Activated T-cell treated with anti-CD3 and anti-CD28 coated beads, Interleukin-2, amount 50 U/mL, for 72 hours (primary cell): ENCODE measurements at places on chromosomes 5 and 9.

- no peak for DNase-seq
Measured at GRCh38 chr9:69466151-69466550, 141.1 kb downstream of the ENTREP1 start.

- no peak for DNase-seq
Measured at GRCh38 chr9:99852617-99853016, 30.9 kb downstream of the NR4A3 start.

DNA sequence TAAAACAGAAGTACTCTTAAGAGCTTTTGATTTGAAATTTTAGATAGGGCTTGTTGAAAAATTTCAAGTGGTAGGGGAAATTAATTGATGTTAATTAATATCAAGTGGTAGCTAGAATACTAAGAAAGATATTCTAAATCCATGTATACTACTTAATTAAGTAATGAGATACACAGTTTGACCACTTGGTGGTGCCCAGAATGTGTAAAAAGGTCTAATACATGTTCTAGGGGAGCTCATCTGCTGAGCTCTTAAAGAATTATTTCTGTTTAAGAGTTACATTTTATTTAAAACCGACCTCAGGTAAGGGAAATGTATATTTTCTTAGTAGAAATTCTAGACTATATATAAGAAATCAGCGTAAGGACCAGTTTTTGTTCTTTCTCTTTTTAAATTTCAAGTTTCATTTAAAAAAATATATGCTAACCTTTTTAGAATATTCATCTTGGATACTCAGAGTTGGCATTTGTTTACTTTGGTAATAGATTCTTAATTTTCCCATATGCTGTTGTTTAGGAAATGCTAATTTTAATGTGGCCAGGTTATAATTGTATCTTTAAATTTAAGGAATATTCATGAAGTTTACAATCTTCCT lies 61.5 kb downstream of the LNPEP start:
- DNase-seq: peak; percentile 8

- peak; percentile 81 for DNase-seq
Measured at GRCh38 chr5:87267574-87268125, at the start of gene RASA1. Gene RASA1, plus strand, starts transcription at chr5:87267883. Its CDS starts 569 bp downstream, at chr5:87268452.

DNA sequence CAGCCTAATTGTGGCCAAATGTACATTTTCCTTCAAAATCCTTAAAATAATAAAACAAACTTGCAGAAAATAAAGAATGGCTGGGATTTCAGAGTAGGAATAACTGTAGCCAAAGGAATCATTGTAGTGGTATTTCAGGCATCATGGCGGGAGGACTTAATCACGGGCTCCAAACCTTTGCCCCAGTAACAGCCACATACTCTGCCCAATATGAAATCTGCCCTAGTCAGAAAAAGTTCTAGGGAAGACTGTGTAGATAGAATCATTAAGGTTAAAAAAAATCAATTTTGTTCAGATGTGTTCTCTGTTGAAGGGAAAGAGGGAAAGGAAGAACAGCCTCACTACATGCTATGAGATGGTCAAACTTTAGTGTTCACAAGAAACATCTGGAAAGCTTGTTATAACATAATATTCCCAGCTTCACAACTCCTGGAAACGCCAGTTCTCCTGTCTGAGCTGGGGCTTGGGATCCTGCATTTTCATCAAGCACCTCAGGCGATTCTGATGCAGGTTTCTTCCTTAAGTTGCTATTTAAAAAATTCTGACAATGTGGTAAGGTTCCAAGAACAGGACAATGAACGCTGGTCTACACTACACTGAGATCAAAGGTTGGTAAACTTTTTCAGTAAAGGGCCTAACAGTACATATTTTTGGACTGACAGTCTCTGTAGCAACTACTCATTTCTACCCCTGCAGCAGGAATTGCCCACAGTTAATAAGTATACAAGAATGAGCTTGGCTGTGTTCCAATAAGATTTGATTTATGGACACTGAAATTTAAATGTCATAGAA lies 87.9 kb downstream of the CEMIP2 start:
- DNase-seq: no peak

- peak; percentile 31 for DNase-seq
Measured at GRCh38 chr9:101705135-101705661, 33.2 kb downstream of the GRIN3A start.

- DNase-seq: no peak
Measured at GRCh38 chr9:134620751-134621557, 20.6 kb upstream of the COL5A1 start.

- no peak for DNase-seq
Measured at GRCh38 chr5:86748538-86749105, 130.9 kb downstream of the COX7C start.

GRCh38 chr5:1168796-1169195 lies 32.6 kb upstream of the SLC6A19 start:
- no peak for DNase-seq

GRCh38 chr9:107784235-107784958 lies 294.8 kb upstream of the KLF4 start:
- DNase-seq: no peak

DNA sequence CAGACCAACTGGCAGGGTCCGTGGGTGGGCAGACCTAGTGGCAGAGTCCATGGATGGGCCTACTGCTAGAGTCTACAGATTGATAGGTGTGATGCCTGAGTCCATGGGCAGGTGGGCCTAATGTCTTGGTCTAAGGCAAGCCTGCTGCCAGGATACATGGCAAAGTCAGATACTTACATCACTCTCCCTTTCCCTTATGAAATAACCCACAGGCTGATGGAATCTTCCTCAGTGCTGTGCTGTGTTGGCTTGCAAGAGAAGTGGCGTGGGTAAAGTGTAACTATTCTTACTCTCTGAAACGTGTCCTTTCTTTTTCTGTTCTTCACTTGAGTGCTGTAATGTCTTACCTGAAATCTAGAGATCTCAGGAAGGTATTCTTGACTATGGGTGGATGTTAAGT lies 67.3 kb upstream of the ADRB2 start:
- DNase-seq: no peak

GRCh38 chr9:91562416-91562815 lies 138.8 kb upstream of the NFIL3 start:
- DNase-seq: no peak

DNA sequence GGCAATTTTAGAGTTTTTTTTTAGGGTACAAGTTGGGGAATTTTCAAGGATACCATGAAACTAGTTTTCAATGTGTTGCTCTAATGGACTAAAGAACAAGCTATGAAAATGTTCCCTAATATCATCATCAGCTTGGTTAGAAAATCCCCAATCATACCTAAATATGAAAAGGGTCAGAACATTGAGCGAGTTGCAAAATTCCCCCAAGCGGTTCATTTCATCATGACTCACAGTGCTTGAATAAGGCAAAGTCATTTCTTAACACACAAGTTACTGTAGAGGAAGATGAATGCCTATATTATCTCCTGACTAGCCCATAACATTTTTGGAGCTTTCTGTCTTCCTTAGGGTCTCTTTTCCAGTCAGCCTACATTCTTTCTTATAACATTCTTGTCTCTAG lies 62.7 kb downstream of the ST8SIA4 start:
- DNase-seq: peak; percentile 45

- DNase-seq: no peak
Measured at GRCh38 chr9:19379697-19380046, 364 bp downstream of the RPS6 start.
